ENCODE measurements at places on chromosomes 3 and 15.

DNA sequence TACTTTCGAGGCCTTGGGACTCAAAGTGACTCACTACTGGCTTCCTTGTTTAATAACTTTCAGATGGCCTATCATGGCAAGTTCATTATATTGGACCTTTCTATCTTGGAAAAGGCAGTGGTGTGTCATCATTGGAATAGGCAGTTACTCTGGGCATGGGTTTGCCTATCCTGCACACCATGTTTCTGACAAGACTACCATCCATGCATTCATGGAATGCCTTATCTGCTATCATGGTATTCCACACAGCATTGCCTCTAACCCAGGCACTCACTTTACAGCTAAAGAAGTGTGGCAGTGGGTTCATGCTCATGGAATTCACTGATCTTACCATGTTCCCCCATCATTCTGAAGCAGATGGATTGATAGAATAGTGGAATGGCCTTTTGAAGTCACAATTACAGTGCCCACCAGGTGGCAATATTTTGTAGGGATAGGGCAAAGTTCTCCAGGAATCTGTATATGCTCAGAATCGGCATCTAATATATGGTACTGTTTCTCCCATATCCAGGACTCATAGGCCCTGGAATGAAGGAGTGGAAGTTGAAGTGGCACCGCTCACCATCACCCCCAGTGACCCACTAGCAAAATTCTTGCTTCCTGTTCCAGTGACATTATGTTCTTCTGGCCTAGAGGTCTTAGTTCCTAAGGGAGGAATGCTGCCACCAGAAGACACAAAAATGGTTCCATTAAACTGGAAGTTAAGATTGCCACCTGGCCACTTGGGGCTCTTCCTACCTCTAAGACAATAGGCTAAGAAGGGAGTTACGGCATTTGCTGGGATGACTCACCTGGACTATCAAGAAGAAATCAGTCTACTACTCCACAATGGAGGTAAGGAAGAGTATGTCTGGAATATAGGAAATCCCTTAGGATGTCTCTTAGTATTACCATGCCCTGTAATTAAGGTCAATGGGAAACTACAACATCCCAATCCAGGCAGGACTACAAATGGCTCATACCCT, 1161.4 kb downstream of the SI start:
- no peak for DNase-seq

DNA sequence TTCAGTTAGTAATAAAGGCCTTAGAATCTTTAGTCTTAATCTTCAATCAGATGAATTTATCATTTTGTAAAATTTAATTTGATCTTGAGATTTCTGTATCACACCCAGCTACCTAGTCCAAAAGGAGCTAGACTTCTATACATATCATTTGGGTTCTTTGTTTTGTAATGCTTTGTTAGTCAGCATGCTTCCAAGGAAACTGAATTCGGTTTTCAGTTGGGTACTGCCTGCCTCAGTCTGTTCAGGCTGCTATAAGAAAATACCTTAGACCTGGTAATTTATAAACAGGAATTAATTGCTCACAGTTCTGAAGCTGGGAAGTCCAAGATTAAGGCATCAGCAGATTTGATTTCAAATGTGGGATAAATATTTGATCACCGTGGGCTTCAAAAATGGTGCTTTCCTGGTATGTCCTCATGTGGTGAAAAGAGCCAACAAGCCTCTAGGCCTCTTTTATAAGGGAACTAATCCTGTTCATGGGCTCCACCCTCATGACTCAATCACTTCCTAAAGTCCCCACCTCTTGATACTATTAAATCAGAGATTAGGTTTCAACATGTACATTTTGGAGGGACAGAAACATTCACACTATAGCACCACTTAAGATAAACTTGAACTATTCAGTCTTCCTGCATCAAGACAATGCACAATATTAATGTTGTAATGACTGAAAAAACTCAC, 800.7 kb downstream of the NAALADL2 start:
- DNase-seq: no peak

DNA sequence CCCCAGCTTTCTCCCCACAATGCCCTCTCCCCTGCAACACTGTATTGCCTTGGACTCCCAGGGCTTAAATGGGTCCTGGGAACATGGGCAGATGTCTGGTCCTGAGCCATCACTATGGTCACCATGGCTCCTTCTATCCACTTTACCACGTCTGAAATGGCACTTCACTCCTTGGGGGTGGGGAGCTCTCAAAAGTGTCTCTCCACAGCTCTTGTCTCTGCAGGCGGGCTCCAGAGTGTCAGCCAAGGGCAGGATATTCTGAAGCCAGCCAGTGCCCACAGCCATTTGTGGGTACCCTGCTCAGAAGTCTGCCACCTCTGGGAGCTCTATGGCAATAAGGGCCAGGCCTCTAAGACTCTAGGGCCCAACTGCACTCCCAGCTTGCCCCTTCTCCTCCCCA, 163.9 kb downstream of the PPM1L start:
- DNase-seq: no peak

DNA sequence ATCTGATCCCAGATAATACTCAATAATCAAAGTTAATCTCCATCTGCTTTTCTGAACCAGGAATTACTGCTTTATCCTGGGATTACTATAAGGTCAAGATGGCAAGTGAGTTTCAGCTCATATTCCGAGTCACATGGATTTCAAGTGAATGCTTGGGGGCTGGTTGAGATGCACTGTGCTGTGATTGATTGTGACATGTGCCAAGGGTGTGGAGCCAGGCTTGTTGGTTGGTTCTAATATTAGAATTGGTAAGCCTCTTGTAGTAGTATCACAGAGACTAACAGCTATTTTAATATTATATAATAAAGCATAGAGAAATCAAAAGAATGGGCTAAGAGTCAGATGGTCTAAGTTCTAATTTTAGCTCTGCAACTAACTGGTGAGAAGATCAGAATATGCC, 74.2 kb upstream of the ICE2 start:
- DNase-seq: no peak

DNA sequence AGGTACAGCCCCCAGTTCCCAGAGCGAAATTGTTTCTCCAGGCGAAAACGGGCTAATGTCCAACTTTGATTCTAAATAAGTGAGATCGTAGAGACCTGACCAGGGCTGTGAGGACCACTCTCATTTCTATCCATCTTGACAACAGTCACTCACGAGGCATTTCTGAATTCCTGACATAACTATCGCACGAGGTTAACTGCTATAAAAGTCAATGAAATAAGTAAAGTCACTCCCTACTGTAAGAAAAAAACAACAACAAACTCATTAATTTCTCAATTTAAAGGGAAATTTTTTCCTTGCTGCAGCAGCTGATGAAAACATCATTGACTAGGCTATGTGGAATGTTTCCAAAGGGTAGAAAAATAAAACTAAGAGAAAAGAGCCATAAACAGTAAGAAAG, 69.1 kb downstream of the GREM1 start:
- no peak for DNase-seq

DNA sequence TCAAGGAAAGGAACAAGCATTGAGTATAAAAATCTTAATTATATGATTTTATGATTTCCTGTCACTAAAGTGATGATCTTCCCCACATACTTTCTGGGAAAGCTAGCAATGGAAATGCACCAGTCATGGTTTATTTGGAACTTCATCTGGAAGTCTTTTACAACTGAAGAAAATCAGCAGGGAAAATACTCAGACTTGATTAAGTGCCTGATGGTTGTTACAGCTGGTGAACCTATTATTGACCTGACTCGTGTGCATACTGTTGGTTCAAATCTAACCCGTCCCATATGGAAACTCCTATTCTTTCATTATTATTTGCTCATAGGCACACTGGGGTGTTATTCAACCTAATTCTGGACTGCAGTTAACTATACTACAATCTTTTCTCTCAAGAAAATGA, 701.8 kb upstream of the CCDC54 start:
- DNase-seq: no peak

Measured in common myeloid progenitor, CD34-positive (primary cell).